ENCODE measurements at places on chromosomes 11 and 22.

DNA sequence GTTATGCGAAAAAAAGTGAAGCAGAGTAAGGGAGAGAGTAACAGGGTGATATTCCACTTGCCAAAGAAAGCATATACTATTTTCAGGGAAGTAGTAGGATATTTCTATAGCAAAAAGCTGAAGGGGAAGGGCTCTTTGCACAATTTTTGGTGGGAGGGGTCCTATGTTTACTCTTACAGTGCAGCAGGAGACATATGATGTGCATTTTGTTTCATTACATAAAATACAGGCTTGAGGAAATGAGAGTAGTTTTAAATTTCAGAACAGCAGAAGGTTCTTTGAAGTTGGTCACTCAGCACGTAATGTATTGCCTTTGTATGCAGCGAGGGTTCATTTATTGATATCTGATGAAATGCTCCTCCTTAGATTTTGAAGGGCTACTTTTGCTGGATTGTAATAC is 3.1 kb upstream of the PIK3IP1 start:
- no peak for DNase-seq

GRCh38 chr11:109229682-109230081 is 192.3 kb upstream of the C11orf87 start:
- no peak for DNase-seq

DNA sequence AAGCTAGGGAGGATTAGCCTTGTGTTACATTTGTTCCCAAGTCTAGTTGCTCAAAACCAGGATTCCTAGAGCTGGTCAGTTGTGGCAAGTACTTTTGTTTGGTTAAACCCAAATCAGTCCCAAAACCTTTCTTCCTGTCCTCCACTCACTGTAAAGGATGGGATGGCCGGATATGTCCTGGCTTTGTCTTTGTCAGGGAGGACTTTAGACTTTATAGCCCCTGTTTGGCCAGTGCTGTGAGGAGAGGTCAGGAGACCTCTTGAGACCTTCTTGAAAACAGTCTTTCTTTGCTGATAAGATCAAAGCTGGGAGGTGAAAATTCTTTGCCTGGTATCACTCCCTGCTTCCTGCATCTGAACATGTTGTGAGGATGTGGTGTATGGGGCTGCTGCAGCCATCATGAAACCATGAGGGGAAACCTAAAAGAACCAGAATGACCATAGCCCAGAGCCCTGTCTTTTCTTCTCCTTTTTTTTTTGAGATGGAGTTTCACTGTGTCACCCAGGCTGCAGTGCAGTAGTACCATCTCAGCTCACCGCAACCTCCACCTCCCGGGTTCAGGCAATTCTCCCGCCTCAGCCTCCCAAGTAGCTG is 43.6 kb upstream of the FTH1 start:
- DNase-seq, result no peak

DNA sequence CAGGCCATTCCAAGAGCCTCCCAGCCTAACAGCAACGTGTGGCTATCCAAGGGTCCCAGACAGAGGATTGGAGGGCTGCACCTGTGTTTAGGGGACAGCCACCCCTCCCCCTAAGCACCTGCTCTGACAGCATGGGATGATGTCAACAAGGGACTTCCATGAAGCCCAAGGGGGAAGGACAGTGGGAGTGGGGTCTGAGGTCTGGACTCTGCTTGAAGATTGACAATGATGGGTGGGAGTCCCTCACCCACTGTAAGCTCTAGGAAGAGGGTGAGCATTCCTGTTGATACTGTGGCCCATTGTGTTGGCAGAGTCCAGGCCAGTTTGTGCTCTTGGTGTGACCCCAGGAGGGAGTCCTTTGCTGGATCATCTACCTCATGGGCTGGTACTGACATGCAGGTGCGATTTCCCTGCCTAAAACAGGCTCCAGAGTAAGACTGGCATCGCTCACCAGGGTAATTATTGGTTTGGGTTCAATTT is 46.9 kb upstream of the TUB start:
- no peak for DNase-seq

DNA sequence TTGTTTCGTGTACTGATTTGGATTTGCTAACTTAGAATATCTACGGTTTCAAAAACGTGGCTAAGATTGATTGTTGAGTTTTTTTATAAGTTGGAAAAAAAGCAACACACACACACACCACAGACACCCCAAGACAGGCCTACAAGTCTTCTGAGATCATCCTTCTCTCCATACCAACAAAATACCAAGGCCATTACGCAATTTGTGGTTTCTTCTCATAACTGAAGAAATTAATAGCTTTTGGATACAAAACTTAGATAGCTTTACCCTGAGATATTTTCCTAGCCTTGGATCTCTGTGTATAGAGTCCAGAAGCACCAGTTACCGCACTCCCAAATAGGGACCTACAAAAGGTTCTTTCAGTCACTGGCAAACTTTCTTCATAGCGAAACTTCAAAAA is 113.6 kb downstream of the SIK3 start:
- no peak for DNase-seq

GRCh38 chr11:76629853-76630599 is 40.5 kb downstream of the LRRC32 start:
- no peak for DNase-seq

GRCh38 chr11:46693597-46694012 is 6.8 kb downstream of the ARHGAP1 start:
- DNase-seq, result no peak

- DNase-seq, result no peak
Observed at GRCh38 chr22:23700706-23701105, 9.9 kb downstream of the RGL4 start.

GRCh38 chr22:23282516-23282915 is 102.2 kb downstream of the BCR start:
- DNase-seq, result no peak
